ENCODE measurements at places on chromosomes 4 and X. TPM values are rescaled to one million over a fixed set of nuclear protein-coding genes. Genes with fewer than 3 reads are reported as not detected.

MAB21L2 gene
- total RNA-seq = 0.36 TPM

GABRE gene
- 23.1 TPM for total RNA-seq

GAGE13 gene
- total RNA-seq = not detected

POU4F2 gene
- not detected for total RNA-seq

CCDC149 gene
- total RNA-seq = 50.5 TPM

KCNE5 gene
- 0.70 TPM for total RNA-seq

HS6ST2 gene
- total RNA-seq = 11.8 TPM
